NCI-H226 (cell line): ENCODE measurements at places on chromosomes 1 and 21.
A peak's percentile ranks its signal among the peaks of the same experiment; 100 is the strongest.

DNA sequence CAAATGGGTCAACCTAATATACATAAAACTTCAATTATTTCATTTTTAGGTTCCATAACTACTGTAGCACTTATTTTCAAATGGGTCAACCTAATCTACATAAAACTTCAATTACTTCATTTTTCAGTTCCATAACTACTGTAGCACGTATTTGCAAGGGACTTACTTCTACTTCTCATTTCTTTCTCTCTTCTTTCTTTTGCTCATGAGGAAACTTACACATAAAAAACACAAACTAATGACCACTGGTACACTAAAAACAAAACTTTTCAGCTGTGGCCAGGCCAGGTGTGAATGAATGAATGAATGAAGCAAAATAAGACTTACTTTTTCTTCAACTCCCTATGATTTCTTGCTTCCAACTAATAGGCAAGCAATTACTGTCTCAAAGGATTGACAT, 11.7 kb downstream of the SYDE2 start:
- DNase-seq, result no peak

DNA sequence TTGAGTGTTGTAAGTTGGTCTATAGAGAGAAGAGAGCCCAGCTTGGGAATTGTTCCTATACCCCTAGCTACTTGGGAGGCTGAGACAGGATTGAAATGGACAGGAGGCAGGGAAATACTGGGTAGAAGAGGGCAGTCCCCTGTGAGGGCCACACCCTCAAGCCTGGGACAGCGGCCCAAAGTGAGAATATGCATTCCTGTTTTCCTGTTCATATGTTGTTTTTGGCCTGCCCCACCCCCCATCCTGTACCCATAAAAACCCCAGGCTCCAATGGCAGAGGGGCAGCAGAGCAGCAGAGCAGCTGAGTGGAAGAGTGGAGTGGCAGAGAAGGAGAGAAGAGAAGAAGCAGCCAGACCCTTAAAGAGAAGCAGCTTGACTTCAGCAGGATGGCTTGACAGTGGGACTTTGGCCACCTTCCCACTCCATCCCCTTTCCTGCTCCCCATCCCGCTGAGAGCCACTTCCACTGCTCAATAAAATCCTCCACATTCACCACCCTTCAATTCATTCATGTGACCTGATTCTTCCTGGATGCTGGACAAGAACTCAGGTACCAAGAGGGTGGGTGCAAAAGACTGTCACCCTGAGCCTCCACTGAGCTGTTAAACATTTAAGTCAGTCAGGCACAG, 70.6 kb upstream of the PUM1 start:
- no peak for DNase-seq

DNA sequence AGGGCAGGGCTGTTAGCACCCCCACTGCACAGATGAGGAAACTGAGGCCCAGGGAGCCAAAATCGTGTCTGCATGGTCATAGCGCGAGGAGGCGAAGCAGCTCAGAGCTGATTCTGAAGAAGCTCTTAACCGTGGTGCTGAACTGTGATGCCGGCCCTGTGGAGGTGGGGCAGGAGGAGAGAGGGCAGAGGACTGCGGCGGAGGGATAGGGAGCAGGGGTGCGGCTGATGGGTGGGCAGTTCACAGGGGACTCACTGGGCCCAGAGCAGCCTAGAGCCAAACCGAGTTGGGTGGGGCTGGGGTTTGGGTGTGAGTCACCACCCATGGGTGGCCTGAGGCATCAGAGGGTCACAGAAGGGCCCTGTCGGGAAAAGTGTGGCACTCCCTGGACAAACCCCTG, 74.7 kb downstream of the RAP1GAP start:
- peak; percentile 27 for DNase-seq

- no peak for DNase-seq
Measured at GRCh38 chr1:209622841-209623829, 29.1 kb downstream of the LAMB3 start.

GRCh38 chr1:101299141-101299540, 62.3 kb downstream of the S1PR1 start:
- no peak for DNase-seq

GRCh38 chr1:54464031-54464476, 57.9 kb upstream of the SSBP3 start:
- no peak for DNase-seq

- no peak for DNase-seq
Measured at GRCh38 chr21:26067836-26068594, 102.6 kb downstream of the APP start.
